T-cell (primary cell): ENCODE measurements at places on chromosomes 4 and X.

- no peak for DNase-seq
These were observed 1.2 kb upstream of the N4BP2 start for GRCh38 chr4:40055511-40055862.

- DNase-seq = no peak
These were observed 170.4 kb upstream of the TET2 start for GRCh38 chr4:104976262-104976661.

DNA sequence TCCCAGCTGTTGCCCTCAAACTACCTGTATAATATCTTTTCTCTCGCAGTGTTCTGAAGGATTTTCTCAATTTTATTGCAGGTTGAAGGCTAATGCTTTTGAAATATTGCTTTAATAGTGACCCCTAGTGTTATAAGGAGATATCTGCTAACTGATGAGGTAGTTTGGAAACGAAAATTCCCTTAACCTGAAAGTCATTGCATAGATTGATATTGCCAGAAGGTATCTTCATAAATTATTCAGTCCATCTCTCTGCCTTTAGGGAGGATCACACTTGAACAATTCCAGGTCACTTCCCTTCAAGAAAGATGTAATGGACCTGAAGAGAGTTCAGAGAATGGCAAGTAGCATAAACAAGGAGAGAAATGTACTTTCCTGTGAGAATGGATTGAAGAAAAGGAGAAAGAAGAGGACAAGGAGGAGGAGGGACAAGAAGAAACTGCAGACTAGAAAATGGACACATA lies 44.1 kb downstream of the TIGD4 start:
- peak; percentile 45 for DNase-seq

- no peak for DNase-seq
These were observed 49.5 kb downstream of the ZNF718 start for GRCh38 chr4:173666-174314.

DNA sequence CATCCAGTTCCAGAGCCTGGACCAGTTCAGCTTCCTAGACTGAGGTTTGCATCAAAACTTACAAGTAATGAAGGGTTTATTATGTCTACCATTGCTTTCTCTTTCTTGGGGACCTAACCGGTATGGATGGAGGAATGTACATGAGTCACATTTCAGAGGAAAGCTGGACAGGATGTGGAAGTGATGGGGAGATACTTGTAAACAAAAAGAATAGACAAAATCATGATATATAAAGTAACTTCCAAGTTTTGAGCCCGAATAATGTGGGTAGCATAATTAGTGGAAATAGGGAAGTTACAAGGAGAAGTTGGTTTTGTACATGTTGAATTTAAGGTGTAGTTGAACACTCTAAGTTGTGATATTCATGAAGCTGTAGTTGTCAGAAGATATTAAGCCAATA lies 15.0 kb downstream of the FNIP2 start:
- no peak for DNase-seq

DNA sequence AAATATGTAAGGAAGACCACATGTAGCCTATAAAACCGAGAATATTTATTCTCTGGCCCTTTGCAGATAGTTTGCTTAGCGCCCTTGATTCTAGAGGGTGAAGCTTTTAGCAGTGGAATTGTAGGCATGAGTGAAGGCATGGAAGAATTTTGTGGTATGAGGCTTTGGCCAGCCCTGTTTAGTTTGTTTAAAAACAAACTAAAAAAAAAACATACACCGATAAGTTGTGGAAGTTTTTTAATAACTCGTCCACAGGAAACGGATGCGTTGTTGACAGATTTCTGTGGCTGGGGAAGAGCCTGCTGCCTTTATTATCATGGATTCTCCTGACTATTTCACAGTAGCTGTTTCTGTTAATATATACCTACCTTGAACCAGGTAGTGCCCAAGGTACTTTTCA lies 194.7 kb upstream of the LNX1 start:
- DNase-seq = no peak
